ENCODE measurements at places on chromosomes 12 and 14.

DNA sequence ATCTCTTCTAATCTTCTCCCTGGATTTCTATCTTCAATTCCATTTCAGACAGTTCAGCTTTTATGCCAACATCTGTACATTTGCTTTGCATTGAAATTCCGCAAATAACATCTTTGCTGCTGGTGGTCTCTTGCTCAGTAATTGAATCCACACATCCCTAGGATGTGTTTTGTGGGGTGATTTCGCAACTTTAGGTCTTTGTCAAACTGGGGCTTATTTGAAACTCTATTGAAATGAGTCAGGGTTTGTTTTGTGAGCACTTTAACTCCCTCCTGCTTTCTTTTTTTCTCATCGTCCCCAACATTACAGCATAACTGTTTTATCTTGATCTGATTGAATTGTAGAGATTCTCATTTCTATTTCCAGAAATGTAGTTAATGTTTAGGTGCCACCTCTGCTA, 404.3 kb downstream of the NPAS3 start:
- no peak for DNase-seq

DNA sequence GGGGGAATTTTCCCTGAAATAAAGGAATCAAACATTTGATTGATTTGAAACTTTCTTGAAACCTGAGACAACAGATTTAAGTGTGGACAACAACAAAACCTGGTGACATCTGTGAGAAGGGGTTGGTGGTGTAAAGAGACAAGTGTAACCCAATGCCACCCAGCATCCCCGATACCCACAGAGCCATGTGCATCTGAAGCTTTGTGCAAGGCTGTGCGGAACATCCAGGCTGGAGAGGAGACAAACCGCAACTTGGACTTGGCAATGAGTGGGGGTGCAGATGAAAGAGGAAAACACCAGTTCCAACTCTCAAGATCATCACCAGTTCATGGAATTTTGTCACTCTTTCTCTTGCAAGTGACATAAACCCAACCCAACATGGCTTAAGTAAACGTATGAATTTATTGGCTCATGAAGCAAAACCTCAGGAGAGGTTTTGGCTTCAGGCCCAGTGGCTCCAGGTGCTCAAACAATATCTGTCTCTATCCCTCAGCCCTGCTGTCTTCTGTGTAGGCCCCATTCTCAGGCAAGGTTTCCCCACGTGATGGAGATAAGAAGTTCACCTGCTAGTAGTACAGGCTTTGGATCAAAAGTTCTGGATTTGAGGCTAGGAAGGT, 55.2 kb upstream of the NTF3 start:
- DNase-seq: no peak

GRCh38 chr14:102606296-102606695, 13.8 kb downstream of the RCOR1 start:
- no peak for DNase-seq

DNA sequence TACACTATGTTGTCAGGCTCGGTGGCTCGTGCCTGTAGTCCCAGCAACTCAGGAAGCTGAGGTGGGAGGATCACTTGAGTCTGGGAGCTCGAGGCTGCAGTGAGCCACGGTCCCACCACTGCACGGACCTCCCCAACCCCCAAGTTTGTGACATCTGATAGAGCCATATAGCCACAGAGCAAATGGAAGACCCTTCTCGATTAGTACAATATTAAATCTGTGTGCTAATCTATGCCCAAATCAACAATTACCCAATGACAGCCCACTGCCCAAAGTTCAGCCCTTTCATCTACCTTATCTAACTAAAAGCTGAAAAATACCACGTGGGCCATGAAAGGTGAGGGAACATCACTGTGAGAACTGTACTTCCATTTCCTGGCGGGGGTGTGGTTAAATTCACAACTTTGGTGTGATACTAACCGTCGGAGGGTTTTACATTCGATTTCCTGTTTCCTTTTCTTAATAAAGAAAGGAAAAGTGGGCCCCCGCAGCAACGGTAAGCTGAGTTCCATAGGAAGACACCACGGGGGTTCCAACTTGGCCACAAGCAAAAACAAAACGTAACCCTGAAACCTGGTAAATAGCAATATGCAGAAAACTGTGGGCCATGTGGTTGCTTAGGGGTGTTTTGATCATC, 31.2 kb upstream of the FOS start:
- no peak for DNase-seq

DNA sequence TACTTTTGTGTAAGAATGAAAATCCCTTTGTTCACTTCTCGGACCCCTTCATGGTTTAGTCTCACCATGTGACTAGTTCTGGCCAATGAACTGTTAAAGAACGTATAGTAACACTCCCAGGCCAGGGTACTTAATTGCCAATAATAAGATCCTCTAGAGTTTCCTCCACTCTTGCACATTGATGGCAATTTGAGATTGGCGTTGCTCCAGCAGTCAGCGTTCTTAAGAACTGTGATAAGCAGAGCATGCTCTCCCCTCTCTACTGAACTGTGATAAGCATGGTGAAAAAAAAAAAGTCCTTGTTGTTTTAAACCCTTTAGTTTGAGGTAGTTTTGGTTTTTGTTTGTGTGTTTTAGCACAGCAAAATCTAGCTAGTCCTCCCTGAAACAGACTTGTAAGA, 854.5 kb downstream of the SLC6A15 start:
- DNase-seq: no peak

- no peak for DNase-seq
These were observed 49.0 kb upstream of the PTGR2 start for GRCh38 chr14:73802431-73803188.

- DNase-seq: no peak
These were observed 71.0 kb downstream of the DAD1 start for GRCh38 chr14:22518073-22518472.

DNA sequence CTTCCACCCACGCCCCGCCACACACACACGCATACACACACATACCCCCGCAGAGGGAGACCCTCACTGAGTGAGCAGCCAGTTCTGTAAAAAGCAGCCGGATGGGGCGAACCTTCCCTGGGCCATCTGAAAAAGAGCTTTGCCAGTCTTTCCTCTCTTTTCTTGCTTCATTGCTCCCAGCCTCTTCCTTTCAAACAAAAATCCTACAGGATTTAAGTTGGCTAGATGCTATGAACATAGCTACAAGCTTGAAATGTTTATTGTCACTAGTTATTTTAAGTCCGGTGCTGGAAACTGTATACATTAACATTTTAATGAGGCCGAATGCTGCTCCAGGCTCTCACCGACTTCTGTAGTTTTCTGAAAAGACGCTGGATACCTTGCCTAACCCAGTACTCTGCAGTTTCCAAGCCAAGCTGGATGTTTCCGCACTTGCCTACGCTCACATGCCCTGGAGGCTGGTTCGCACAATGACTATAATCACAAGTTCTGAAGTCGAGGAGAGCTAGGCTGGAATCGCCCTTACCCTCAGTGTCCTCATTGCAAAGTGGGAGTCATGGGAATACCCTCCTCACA, 39.2 kb downstream of the LTBP2 start:
- DNase-seq: peak; percentile 46

DNA sequence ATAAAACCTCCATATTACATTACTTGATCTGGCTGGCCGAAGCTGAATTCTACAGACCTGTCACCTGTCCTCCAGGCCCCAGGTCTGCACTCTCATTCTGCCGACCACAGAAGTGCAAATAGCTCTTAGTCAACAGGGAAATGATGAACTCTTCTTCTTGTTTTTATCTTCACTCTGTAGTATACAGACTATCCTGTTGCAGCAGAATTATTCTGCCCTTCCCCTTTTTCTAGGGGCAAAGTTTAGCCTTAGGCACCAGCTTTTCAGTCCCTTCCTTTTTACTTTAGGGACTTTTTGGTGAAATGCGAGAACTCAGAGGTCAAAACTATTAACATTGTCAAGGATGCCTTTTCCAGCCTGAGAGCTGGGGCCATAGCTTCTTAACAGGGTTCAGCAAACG, 229.6 kb upstream of the EGLN3 start:
- no peak for DNase-seq

DNA sequence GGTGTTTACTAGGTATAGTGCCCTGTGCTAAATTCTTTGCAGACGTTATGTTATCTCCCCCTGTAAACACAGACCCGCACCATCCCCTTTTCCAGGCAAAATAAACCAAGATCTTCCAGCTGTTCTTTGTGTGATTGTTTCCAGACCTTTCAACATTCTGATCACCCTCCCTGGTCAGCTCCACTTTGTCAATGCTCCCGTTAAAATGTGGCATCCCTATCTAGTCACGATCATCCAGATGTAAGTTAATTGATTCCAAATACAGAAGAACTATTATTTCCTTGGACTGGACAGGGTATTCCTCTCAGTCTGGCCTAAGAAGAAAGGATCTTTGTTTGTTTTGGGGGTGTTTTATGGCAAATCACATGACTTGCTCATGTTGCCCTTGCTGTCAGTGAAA, 127.6 kb upstream of the ARID2 start:
- DNase-seq: no peak
